ENCODE measurements at places on chromosomes 1 and 21.

DNA sequence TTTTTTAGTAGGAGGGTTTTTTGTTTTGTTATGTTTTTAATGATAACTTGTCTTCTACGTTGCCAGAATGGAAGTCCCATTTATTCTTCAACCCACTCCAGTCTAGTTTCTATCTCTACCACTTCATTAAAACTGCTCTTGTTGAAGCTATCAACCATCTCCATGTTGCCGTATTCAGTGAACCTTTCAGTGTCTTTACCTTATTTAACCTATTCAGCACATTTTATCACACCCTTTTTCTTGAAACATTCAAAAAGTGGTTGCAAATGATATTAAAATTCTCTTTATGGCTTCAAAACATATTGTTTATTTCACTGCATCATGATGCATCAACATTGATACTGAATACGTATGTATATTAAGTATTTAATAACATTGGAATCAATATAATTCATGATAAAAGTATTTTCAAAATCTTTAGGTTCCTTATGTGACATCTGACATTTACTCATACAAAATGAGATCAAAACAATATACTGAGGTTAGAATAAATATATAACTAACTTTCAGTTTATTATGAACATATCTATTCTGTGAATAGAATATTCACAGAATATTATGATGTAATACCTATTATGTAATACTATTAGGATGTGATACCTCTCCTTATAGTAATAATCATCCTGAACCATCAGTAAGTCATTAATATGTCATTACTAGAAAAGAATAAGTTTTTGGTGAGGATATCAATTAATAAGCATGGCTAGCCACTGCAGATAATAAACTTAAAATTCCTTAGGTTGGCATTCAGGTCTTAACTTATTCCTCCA lies 52.0 kb upstream of the ADAR start:
- DNase-seq, result no peak

GRCh38 chr1:233621923-233622322 lies 8.0 kb downstream of the KCNK1 start:
- no peak for DNase-seq

DNA sequence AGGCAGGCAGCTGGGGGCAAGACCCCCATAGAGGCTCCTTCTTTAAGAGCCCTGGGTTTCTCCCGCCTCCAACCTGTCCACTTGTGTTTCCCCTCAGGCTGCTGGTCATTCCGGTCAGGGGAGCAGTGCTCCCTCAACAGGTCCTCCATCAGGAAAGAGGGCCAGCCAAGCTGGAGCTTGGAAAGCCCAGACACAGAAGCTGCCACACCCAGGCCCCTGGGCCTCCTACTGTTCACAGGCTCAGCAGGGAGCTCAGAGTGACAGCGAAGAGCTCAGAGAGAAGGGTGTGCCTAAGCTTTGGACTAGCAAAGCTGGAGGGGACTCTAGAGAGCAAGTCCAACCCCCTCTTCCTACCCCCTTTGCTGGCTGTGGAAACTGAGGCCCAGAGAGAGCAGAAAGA lies 10.3 kb upstream of the CDCP2 start:
- no peak for DNase-seq

GRCh38 chr1:170660871-170661645 lies 2.9 kb upstream of the PRRX1 start:
- no peak for DNase-seq

All from CD4-positive, alpha-beta T cell (primary cell).